ENCODE measurements at places on chromosomes 3 and 15.

- no peak for DNase-seq
Observed at GRCh38 chr15:83053151-83053550, 13.9 kb downstream of the BTBD1 start.

DNA sequence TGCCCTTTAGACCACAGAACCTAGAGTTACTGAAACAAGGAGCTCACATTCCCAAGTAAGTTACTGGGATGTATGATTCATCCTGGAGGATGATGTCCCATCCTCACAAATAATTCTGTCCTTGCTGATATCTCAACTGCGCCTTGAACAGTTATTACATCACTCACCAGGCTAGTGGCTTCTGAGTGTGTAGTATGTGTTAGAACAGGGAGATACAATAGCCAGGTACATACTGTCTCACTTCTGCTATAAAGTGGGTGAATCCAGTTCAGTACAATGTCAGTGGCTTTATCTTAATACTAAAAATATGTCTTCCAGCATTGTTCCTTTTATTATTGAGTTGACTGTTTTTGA, 483.2 kb upstream of the FRG2C start:
- DNase-seq, result no peak

- DNase-seq, result no peak
Observed at GRCh38 chr3:95705786-95706418, 1108.5 kb upstream of the EPHA6 start.

GRCh38 chr15:31383139-31383538, 56.5 kb downstream of the KLF13 start:
- DNase-seq, result no peak

DNA sequence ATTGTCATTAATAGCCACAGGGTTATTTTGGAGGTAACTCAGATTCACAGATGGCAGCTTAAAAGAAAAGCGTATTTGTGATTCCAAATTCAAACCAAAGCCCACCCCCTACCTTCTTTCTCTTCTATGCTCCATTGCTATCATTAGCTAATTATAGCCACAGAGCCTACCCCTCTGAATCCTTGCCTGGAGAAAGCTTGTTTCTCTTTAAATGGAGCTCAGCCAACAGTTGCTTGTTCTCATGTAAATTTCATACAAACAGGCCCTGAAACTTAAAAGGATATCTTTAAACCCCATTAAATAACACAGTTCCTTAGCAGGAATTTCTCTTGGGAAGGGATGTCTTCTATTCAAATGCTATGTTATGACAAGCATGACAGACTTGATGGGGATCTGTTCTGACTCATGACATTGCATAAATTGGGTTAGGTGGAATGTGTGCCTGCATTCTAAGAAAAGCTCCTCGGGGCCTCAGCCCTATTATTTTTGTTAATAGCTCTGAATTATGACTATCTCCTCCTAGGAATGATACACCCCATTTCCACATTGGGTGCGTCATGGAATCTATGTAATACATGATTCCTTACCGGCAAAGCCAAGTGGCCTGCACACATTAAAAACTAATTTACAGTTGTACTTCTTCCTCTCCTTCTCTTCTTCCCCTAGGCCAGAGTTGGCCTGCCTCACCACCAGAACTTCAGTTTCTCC, 265.8 kb downstream of the TAFA4 start:
- no peak for DNase-seq

GRCh38 chr3:71485896-71486295, 97.6 kb downstream of the FOXP1 start:
- no peak for DNase-seq

DNA sequence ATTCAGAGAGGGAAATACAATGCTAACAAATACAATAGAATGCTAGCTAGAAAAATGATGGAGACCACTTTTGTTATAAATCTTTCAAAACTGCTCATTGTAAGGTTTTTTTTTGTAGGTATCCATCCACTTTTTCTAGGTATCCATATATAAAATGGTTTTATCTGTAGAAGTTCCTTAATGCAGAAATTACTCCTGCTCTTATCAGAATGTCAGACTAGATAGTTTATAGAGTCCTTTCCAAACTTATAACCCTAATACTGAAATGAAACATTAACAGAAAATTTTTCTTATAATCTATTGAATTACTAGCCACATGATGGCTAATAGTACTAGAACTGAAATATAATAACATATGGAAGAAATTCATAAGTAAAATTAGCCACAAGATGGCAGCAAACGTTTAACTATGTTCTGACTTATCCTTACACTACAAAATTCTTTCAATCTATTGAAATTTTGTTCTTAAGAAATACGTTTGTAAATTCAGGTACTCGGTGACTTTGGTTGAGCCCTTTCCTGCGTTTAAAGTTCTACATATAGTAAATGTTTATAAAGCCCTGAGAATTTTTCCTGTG, 58.5 kb downstream of the ECT2 start:
- no peak for DNase-seq

DNA sequence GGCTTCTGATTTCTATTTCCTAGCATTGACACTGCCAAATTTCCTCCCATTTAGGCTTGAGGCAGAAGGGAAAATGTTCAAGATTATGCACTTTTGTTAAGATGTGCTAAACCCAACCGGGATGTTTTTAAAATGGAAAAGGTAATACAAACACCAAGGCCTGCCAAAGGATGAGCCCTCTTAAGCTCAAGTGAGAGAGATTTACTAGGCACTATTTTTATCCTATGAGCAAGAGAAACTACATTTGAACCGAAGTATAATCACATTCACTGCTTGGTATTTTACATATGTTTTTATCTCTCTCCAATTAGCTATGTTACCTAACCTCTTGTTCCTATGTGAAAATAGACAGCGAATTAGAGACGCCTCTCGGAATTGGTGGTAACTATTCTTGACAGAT, 295.8 kb downstream of the GABRB3 start:
- no peak for DNase-seq

DNA sequence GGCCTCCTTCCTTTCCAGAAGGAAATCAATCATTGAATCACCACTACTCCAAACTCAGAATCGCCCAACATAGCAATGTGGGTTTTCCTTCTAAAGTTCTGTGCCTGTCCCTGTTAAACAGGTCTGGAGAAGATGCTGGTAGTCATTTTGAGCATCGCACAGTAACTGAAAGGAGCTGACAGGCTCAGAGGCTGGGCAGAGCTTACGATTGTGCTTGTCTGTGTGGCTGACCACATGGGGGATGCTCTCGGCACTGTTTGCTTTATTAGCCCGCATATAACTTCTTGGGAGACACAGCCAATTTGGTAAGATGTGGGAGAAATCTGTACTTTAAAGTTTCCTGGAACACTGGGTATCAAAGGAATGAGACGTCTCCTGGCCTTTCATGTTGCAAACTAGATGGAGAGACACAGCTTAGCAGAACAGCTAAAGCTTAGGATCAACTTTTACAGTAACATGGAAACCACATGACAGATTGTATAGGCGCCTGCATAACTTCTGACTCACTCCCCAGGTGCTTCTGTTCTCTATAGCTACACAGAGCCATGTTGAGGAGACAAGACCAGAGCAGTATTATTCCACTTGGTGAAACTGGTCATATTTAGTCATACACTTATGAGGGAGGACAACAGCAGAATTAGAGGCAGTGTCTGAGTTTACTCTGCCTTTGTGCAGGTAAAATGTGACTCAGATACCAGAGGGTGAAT, 374.1 kb downstream of the RORA start:
- no peak for DNase-seq

GRCh38 chr3:124777762-124778470, 47.7 kb downstream of the UMPS start:
- DNase-seq, result no peak

DNA sequence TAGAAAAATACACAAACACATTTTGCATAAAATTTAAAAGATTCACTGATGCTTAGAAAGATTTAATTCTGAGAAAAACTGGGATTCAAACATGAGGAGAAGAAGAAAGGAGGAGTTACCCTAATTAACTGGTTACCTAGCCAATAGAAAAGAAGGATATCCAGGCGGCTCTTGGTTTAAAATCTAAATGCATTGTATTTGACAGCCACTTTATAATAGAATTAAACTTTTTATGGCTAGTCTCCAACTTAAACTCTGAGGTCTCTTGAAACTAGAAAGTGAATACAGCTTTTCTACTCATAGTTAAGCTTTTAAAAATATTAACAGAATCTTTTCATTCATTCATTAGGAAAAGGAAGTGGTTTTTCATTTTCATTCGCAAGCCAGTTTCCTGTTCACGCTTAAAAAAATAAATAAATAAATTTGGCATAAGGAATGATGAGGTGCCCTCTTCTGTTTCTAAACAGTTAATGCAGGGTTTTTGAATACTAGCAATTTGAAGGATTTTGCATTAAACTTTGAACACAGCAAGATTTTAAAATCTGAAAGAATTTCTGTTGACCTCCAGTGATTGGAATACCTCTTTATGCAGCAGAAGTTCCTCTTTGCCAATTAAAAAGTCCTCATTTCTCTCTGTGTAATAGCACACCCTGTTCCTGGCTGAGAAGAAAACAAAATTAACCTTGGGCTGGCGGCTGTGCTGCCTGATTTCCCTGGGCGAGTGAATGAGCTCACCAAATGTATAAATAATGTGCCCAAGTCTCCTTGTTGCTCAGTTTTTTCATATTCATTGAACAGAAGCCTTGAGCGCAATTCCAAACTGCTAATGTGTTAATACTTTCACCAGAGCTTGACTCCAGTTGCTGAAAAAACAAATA, 105.1 kb downstream of the ZMAT3 start:
- no peak for DNase-seq

- DNase-seq, result no peak
Observed at GRCh38 chr15:70802629-70803028, 39.3 kb upstream of the UACA start.

DNA sequence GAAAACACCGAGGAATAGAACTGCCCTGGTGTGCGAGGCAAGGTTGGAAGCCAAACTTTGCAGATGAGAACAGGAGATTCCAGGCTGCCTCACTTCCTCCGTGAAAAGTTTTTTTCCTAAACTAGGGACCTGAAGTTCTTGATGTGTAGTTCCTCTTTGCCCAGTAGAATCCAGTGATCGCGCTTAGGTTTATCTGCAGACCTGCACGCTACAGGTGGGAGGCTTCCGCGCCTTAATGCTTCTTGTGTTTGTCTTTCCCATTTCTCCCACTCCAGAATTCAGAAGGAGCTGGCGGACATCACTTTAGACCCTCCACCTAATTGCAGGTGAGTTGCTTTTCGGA, 5.4 kb downstream of the UBE2E1 start:
- DNase-seq, result no peak

DNA sequence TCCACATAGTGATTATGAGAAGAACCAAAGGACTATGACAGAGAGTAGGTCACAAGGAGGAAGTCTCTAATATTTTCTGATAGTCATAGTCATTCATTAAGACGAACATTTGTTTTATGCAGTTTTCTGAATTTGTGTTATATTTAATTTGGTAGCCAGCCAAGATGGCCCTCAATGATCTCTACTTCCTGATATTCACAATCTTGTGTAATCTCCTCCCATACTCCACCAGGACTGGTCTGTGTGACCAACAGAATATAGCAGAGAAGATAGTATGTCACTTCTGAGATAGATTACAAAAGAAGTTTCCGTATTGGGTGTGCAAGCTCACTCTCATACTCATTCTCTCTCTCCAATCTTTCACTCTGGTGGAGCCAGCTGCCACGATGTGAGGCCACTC, 30.8 kb downstream of the HLTF start:
- DNase-seq, result no peak

- DNase-seq, result no peak
Observed at GRCh38 chr15:76939715-76940114, 8.2 kb downstream of the RCN2 start.

- DNase-seq, result no peak
Observed at GRCh38 chr15:98649472-98650416, 1.4 kb downstream of the IGF1R start.

- no peak for DNase-seq
Observed at GRCh38 chr3:88469216-88469615, 319.5 kb downstream of the C3orf38 start.

GRCh38 chr3:71584394-71585011, 975 bp upstream of the FOXP1 start:
- peak; percentile 63 for DNase-seq

GRCh38 chr15:91216000-91216399, 115.9 kb downstream of the SV2B start:
- no peak for DNase-seq

DNA sequence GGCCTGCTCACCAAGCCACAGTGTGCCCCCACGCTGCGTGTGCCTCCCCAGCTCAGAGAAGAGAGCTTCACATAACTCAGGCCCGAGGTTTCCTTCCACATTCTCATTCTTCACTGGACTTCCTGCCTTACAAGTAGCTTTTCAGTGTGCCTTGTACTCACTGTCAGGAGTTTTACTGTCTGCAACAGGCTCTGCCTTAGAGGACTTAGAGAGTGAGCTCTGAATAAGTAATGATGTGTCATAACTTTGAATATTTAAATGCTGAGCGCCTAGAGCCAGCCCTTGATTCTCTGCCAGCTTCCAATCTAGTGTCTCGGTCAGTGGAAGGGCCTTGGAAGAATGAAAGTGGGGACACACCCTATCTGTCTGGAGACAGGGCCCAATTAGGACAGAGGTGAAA, 41.8 kb downstream of the ITGB5 start:
- no peak for DNase-seq

DNA sequence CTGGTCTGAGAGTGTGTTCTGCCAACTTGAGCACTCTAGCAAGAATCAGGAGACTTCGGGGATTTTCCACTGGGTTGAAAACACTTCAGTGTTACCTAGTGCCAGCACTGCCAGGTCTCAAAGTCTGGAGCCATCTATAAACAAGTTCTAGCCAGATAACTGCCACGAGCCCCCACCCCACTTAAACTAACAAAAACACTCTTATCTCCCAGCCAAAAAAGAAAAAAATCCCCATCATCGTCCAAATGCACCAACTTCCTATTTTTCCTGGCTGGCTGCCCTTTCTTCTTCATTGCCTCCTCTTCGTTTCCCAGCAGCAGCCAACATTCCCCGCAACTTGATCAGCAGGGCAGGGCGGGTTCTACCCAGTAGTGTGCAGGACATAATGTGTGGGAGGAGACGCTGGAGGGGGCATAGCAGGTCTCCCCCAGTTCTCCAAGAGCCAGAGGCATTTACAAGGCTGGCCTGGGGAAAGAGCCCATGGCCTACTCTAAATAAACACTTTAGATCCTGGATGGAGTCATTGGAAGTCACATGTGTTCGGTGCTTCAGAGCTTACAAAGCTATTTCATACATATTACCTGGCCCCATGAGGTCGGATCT, 29.5 kb downstream of the C2CD4B start:
- no peak for DNase-seq

GRCh38 chr15:88098361-88098760, 158.2 kb downstream of the NTRK3 start:
- DNase-seq, result no peak

DNA sequence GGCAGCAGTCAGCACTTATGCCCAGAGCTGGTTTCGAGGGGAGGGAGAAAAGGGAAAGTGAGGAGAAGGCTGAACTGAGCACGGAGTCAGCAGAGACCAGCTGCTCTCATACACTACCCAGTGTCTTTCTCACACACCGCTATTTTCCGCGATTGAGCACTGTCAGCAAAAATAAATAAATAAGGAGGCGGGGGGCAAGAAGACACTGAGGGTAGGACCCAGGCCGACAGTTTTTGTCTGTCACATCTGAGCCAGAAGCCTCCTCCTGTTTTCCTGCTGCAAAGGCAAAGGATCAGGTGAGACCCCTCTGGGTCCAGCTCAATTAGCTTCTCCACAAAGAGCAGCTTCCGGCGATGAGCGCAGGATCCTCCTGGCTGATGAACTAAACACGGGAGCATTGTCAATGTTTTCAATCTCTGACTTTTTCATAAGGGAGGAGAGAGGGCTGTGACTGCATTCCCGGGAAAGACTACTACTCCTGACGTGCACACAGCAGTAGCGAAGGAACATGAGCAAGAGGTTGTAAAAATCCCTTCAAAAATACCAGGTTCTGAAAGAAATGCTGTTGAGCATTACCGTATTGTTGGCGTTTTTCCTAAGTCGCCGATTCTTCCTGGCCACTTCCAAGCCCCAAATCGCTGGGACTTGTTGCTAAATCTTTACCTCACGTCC, 1.3 kb downstream of the FRMD5 start:
- no peak for DNase-seq

Measured in mesothelial cell of epicardium (in vitro differentiated cells).